ENCODE measurements at places on chromosomes 2 and 18. TPM values are rescaled to one million over a fixed set of nuclear protein-coding genes. Genes with fewer than 3 reads are reported as not detected.

RSAD2 gene
- 2.9 TPM for total RNA-seq

TEX44 gene
- total RNA-seq, result not detected

- no peaks in the 10 kb centered on the region for H3K36me3 ChIP-seq
- H3K27me3 ChIP-seq, result peaks cover 6% of the 10 kb centered on the region
- H3K4me3 ChIP-seq, result no peak overlapping the region
- no peak for DNase-seq
- peak overlapping the region; percentile 17 for H3K27ac ChIP-seq
These were observed 11.3 kb downstream of the CYTIP start for GRCh38 chr2:157432475-157433106.

- DNase-seq, result no peak
- no peaks in the 10 kb centered on the region for H3K36me3 ChIP-seq
- H3K4me1 ChIP-seq, result no peaks in the 10 kb centered on the region
- no peak overlapping the region for H3K4me3 ChIP-seq
- H3K27me3 ChIP-seq, result no peaks in the 10 kb centered on the region
These were observed 247.4 kb upstream of the CHAC2 start for GRCh38 chr2:53519918-53520841.
